ENCODE measurements at places on chromosomes 3 and 15.

DNA sequence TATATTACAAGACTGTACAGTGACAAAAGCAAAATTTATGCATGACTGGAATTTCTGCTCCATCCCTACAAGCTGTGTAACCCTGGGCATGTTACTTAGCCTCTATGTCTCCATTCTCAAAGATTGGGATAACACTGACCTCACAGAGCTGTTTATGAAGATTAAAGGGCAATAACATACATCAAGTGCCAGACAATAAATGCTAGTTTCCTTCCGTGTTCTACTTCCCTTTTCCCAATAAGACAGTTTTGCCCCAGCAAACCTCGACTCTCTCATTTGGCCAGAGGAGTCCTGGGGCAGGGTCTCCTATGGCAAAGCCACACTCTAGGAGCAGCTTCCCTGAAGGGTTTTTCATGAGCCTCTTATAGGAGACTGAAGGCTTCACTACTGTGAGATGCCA is 7.5 kb downstream of the HEXA start:
- DNase-seq, result no peak

DNA sequence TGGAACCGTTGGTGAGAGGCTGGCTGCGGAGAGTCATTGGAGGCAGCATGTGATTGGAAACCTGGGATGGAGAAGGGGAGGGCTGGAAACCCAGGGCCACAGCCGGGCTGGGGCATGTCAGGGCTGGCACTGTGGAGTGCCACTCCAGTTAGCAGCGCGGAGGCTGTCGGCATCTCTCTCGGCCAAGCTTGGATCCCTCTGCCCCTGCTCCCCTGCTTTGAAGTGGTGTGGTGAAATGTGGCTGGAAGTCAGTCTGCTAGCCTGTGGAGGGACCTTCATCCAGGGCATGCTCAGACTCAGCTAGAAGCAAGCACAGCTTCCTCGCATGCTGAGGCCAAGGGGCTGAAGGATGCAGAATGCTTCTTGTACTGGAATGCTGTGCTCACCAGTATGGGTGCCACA is 13.5 kb downstream of the SLCO3A1 start:
- DNase-seq, result no peak

- no peak for DNase-seq
Measured at GRCh38 chr3:52568069-52568468, 31.7 kb downstream of the UQCC5 start.

DNA sequence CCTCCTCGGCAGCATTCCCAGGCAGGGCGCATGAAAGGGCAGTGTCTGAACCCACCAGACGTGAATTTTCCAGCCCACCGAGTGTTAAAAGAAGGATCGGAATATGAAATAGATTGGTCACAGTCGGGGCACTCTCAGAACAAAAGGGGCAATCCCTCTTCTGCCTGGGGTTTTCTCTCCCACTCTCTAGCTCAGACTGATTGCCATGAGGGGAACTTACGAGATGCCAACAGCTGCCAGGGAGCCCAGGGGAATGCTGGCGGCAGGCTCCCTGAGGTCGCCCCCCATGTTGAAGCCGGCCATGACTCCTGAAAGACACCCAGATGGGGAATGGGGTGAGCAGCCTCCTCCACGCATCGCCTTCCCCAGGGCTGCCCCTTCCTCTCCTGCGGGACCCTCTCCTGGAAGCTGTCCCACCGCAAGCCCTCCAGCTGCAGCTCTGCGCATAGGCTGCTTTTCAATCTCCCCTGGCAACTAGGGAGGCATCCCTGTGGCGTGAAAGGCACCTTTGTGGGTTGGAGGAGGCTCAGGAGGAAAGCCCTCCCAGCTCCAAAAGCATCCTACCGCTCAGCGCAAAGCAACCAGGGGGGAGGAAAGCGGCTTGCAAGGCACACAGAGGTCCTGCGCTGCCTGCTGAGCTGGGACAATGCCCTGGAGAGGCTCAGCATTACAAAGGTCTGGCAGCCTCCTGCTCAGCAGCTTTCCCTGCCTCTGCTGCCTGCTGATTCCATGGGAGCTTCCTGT is 64.8 kb upstream of the HEG1 start:
- DNase-seq, result no peak

- DNase-seq, result no peak
Measured at GRCh38 chr3:153099131-153099530, 62.9 kb upstream of the RAP2B start.

- DNase-seq, result no peak
Measured at GRCh38 chr3:168995129-168995528, 668.4 kb downstream of the MECOM start.

DNA sequence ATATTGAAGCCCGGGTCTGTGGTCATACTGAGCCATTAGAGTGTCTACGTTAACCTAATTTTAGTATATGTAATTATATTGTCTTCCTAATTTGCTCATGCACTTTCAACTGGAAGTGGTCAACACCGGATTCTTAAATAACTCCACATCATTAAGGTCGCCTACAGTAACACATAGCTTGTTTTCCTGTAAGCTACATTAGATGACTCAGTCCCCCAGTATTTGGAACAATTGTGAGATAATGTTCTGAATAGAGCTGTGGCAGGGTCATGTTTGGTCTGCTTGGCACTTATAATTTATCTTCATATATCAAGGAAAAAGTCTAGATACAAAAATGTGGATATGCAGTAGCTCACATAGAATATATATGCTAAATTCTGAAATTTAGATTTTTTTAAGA is 486.2 kb downstream of the IGSF11 start:
- DNase-seq, result no peak

DNA sequence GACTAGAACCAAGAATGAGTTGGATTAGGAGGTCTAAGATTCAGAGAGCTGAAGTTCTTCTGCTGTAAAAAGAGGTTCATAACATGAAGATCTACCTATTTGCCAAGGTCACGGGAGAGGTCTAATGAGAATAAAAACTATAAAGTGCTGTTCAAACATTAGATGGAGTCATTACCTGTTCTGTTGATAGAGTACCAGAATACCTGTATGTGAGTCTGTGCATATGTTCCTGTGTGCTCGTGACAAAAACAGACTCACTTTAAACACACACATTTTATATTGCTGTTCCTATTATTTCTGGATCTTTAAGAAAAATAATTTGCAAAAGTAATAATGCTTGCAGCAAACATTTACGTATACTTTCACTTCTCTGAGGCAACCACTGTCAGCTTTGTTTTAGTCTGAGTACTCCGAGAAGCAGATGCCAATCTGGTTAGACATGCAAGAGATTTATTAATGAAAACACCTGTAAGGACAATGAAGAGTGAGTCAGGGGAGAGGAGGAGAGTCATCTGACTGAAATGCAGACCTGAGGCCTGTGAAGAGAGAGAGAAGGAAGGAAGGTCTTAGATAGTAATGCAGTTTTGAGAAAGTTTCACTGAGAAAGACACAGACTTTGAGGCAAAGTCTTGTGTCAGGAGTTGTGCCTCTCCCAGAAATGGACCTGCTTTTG is 221.2 kb downstream of the SQOR start:
- no peak for DNase-seq

DNA sequence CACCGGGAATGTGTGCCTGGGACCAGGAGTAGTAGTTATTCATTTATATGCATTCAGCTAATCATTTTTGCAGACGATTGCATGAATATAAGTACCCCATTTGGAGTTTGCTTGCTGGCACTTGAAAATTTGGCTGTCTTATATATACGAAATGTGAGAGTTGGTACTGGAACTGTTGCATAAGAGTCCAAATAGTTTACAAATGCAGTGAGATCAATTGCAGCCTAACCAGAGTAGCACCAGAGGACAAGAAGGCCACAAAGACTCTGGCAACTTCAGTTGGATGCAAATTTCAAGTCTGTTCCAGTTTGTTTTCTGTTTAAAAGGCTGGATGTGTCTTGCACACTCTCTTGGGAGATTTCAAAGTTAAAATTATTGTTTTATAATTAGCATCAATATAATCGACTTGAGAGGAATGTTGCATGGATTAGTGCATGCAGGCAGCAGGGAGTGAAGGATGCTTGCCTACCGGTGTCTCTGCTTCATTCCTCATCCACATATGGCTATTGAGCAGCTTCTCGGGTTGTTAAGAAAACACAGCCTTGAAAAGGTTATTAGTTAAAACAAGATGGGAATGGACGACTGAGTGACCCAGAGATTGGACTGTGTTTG is 213.0 kb downstream of the PTPRG start:
- DNase-seq, result no peak

DNA sequence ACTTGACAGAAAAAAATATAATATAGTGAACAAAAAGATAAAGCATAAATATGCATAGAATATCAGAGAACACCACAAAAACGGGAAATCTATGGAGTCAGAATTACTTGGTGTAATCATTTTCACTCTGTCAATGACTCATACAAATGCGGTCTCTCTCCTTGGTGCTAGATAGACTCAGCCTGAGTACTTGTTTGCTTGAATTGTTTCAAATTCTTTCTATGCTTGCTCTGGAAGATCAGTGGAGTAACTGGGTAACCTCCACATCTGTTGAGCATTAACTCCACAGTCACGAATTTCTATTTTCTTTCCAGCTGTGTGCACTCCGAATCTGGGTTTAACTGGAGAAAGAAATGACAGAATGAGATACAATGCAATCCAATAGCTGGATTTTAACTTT is 760.4 kb downstream of the ZPLD1 start:
- no peak for DNase-seq

DNA sequence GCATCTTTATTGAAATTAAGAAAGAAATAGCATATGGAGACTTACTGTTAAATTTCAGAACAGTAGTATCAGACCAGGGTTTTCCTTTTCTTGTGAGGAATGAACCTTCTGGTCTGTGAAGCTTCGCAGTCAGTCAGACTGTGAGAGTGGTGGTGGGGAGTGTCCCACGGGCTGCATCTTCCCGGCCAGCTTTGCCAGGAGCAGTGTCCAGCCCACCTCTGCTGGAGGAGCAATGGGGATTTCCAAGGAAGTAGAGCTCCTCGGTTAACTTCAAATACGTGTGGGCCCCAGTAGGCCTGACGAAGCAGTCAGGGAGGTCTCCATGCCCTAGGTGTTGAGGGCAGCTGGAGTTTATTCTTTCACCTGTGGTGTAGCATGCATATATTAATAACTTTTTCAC is 40.9 kb upstream of the FBXL22 start:
- no peak for DNase-seq

- no peak for DNase-seq
Measured at GRCh38 chr3:5162102-5162501, 25.4 kb upstream of the EDEM1 start.

- no peak for DNase-seq
Measured at GRCh38 chr3:97720417-97720816, 44.1 kb upstream of the ARL6 start.

DNA sequence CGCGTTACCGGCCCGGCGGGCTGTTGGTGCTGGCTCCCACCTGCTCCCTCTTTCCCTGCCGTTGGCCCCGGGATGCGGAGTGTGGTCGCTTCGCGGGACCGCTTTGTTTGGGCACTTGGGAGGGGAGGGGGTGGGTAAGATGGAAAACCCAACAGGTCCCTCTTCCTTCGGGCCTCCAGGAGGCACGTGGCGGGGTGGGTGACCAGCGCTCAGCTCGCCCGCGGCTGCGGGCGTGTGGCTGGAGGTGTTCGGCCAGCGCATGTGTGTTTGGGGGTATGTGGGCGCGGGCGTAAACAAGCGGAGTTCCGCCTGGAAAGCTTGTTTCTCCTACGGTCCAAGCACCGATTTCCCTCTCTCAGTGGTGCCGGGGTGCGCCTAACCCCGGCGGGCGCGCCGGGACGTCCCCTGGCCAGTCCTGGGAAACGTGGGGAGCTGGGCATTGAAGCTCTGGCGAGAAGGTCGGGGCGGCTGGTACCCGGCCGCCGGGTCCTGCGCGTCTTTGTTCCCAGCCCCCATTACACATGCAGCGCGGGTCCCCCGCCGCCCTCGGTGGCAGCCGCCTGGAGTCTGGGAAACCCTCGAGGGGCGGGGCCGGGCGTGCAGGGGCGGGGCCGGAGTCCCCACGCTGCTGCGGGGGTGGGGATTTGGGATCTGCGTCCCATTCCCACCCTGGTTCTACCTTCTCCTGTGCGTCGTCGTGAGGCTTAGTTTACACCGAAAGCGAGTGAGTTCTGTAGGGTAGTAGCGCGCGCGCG is 1.4 kb downstream of the ACVR2B start:
- DNase-seq, result no peak

GRCh38 chr3:128569756-128570155 is 76.8 kb upstream of the GATA2 start:
- no peak for DNase-seq

GRCh38 chr3:47404431-47404876 is 23.6 kb downstream of the PTPN23 start:
- DNase-seq, result no peak

DNA sequence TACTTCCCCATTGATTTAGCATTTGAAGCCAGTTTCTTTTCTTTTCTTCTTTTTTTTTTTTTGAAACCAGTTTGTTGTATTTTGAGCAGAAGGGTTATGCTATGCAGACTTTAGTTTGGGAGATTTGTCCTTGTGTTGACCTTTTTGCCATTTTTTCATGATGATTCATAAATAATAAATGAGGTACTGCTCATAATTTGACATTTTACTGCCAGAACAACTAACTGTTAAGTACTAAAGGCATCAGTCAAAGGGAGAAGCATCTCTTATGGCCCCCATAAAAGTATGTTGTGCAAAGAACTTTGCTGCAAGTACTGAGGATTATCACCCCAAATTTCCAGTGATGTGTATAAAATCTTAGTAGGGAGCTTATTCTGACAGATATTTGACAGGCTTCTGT is 1.7 kb upstream of the GPR87 start:
- no peak for DNase-seq

- DNase-seq, result no peak
Measured at GRCh38 chr3:56154297-56154696, 314.0 kb downstream of the ERC2 start.

DNA sequence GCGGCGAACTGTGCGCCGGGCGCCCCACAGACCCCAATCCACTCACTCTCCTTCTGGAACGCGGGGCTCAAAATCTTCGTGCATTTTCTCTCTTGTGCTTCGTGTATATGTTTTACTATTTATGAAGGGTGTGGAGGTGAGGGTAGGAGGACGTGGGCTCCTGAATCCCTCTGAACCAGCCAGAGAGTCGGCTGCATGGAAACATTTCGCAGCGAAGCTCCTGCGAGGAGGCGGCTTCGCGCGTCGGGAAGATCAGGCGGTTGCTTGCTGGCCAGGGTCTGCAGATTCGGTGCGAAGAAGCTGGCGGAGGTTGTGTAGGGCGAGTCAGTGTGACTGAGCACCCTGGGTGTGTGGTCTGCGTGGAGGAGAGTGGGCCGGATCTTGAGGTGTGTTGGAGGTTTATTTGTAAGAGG is 1.1 kb downstream of the CNTN4 start:
- no peak for DNase-seq

GRCh38 chr15:47431501-47431900 is 285.8 kb upstream of the SEMA6D start:
- DNase-seq, result no peak

- no peak for DNase-seq
Measured at GRCh38 chr3:182601597-182601996, 191.7 kb upstream of the ATP11B start.

DNA sequence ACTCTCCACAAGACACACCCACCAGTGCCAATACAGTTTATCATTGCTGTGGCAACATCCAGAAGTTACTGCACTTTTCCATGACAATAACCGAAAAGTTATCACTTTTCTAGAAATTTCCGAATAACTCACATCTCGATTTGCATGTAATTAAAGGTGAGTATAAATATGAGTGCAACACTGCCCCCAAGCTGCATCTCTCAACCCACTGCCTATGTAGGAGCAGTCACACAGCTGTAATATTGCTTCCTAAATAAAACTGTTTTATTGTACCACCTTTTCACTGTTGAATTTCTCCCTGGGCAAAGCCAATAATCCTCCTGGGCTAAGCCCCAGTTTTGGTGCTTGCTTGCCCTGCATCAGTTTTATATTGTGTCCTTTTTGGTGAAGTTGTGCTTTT is 601.0 kb upstream of the EPHA6 start:
- no peak for DNase-seq

- no peak for DNase-seq
Measured at GRCh38 chr15:55694652-55695150, 48.3 kb downstream of the PRTG start.
